ENCODE measurements at places on chromosomes 3 and 15.

DNA sequence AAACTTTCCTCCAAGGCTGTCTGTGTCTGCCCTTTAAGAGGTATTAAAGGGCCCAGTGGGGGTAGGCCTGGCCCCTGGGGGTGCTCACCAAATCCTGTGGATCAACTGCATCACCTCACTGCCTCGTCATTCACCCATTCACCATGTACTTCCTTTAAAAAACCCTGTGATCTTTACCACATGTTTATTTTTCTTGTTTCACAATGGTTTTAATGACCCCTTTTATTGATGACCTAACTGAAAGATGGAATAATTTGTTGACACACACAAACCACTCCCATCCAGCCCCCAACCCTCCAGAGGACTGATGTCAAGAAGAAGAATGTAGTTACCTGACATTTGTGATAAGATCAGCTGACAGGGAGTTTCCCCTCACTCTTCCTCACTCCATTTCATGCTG is 40.8 kb downstream of the KCNAB1 start:
- DNase-seq, result peak; percentile 30

GRCh38 chr15:56325186-56325585 is 40.0 kb upstream of the TEX9 start:
- no peak for DNase-seq

- DNase-seq, result no peak
Measured at GRCh38 chr3:106130384-106131198, 261.8 kb upstream of the CBLB start.

DNA sequence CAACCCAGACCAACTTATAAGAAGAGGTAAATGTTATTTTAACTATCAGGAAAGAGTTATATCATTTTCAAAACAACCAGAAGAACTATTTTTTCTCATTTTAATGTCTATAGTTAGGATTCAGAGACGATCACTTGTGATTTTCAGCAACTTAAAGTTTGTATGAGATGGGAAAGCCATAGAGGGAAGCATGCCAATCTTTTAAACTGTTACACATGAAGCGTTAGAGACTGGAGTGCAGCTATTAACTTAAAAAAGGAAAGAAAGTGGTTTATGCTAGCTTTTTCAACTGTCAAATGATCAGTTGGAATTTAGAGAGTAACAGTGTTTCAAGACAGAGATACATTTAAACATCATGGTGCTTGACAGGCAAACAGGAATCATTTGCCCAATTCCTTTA is 91.7 kb upstream of the LPP start:
- DNase-seq, result no peak

GRCh38 chr3:44136421-44136820 is 105.3 kb upstream of the TOPAZ1 start:
- no peak for DNase-seq

- DNase-seq, result no peak
Measured at GRCh38 chr3:95923496-95924210, 890.7 kb upstream of the EPHA6 start.

DNA sequence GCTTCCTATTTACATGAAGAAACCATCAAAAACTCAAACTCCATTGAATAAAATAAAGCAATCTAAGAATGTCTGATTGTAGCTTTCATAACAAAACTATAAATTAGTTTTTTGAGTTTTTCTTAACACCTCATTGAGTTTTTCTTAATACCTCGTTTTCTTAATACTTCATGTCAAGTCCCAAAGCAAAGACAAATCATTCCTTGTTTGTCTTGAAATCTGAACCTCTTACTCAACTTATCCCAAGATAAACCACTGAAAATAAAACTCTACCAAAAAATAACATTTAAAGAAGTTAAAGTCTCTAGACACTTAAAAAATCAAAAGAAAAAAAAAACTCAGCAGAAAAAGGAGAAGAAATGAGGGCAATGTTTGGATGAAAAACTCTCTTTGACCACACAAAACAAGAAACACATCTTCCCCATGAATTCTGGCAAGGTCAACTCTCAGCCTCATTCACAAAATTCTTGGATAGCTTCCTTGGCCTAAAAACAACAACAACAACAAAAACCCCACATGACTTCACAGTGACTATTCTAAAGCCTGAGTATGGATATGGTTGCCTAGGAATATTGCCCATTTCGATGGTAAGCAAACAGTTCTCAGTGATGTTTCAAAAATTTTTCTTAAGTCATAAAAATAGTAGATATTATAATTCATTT is 38.2 kb downstream of the TMCC1 start:
- no peak for DNase-seq

- no peak for DNase-seq
Measured at GRCh38 chr3:105608623-105609022, 241.9 kb downstream of the ALCAM start.

GRCh38 chr3:50155491-50155878 is 361 bp downstream of the SEMA3F start:
- DNase-seq, result no peak

DNA sequence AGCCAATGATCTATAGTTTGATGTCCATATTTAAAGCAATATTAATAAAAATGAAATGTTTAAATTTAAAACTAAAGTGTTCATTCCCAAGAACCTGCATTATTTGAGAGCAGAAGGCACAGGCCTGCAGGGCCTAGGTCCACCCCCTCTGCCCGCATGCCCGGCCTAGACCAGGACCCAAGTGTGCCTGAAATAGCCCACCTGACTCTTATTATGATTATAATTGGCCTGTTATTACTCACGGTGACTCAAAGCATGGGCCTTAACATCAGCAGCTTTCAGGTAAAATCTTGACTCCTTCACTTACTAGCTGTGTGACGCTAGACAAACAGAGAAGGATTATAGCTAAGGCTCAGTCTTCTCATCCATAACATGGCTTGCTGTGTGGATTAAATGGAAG is 128.8 kb downstream of the PLCL2 start:
- DNase-seq, result no peak

GRCh38 chr3:134155446-134155845 is 95.2 kb downstream of the RYK start:
- DNase-seq, result no peak

DNA sequence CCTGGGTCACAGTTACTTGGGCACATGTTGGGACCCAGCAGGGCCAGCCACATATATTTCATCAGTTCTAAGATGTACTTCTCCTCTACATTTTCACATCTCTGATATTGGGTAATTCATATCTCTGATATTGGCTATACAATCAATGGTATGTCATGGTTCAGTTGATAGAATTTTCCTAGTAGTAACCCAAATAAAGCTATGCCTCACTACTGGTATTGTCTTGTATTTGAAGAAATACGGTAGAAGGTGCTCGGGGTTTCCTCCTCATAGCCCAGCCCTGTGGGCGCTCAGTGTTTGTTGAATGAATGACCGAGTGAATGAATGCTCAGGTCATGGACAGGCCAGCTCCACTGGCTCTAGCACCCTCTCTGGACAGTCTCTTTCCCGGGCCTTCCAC is 94.1 kb downstream of the RAB11A start:
- DNase-seq, result no peak

DNA sequence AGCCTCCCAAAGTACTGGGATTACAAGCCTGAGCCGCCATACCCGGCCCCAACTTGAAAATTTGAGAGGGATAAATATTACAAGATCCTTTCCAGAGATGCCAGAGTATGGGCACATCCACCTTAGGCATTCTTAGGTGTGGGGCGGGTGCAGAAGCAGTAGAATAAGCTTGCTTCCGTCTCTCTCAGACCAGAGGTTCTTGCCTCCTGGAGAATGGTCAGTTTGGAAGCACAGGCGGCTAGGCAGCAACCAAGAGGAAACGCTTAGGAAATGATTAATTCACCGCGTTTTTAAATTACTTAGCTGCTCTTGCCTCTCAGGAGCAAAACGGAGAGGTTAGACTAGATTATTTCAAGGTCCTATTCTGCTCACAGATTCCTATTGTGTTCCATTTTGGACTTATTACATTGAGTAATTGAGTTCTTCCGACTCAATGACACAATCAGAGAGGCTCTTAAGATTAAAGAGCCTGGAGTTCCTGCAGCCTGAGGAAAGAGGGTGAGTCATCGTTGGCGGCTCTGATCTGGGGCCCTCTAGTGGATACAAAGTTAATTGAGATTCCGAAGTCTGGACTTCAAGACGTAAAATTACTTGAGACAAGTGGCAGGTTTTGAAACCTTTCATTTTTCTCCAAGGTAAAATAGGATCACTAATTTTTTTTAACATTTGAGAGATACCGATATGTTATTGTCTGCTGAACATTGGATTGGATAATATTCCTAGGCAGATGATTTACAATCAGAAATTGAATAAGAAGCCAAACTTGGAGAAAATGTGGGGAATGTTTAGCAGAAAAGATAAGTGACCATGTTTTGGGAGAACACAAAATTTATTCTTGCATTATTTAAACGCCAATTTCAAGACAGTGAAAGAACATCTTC is 5.8 kb upstream of the TOPAZ1 start:
- peak; percentile 59 for DNase-seq

- DNase-seq, result no peak
Measured at GRCh38 chr3:147191795-147192385, 214.5 kb downstream of the ZIC4 start.

DNA sequence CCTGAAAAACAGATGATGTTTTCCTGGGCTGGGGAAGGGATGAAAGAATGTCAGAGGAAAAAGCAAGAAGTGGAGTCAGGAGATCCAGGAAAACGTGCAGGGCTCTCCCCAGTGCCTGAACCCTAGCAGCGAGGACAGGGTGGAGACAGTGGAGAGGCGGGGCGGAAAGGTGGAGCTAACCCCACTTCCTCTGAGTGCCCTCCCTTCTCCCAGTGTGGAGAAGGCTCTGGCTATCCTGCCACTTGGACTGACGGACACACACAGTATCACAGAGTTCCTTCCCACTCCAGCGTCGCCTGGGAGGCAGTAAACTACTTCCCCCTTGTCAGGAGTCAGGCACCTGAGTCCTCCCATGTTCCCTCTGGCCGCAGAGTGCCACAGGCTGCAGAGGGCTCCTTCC is 125.3 kb upstream of the CHRNA7 start:
- no peak for DNase-seq

- DNase-seq, result no peak
Measured at GRCh38 chr3:61669203-61669602, 107.8 kb downstream of the PTPRG start.

- DNase-seq, result no peak
Measured at GRCh38 chr3:81502236-81502635, 259.2 kb downstream of the GBE1 start.

DNA sequence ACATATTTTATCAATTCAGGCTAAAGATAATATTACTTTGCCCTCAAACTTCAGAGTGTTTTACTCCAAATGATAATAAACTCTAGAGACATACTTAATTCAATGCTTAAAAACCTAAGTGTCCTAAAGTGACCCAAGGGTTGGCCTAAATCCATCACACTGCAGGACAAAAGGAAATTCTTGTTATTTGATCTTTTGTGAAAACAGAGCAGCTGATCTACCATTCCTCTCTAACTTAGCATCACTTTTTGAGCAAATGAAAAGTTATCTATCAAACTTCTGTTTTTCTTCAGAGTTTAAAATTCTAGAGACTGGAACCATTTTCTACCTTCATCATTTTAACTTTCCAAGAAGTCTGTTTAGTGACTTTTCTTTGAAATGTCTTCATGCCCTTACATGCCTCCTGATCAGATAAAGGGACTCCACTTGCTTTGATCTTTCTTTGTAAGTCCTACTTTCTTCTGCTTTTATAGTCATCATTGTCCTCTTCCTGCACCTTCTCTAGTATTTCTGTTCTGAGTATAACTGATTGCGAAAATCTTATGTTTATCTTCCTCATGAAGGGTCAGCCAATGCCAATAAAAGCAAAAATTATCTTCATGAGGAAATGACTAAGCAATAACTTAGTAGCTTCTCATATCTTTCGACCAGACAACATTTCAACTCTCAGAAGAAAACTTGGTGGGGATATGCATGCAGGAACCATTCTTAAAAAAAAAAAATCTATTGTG is 378.7 kb upstream of the TGFBR2 start:
- DNase-seq, result no peak

DNA sequence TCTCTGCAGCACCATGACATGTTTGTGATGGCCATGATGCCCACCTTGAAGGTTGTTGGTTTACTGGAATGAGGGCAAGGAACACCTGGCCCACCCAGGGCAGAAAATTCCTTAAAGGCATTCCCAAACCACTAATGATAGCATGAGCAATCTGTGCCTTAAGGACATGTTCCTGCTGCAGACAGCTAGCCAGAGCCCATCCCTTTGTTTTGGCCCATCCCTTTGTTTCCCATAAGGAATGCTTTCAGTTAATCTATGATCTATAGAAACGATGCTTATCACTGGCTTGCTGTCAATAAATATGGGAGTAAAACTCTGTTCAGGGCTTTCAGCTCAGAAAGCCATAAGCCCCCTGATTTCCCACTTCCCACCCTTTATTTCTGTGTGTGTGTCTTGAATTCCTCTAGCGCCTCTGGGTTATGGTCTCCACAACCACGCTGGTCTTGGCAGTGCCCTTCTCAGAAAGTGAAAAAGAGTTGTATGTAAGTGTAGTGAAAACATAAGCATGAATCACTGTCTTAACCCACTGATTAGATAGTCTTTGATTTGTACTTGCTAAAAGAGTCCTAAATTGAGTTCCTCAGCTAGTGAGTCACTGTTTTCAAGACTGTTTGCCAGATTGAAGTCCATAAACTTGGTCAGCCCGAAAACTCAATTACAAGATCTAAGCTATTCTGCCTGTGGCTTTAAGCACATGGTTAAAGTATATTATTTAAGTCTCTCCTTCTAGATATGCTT is 19.0 kb upstream of the CCR2 start:
- no peak for DNase-seq

- no peak for DNase-seq
Measured at GRCh38 chr3:135982922-135983581, 17.5 kb downstream of the PPP2R3A start.

GRCh38 chr3:106533093-106533787 is 664.4 kb upstream of the CBLB start:
- no peak for DNase-seq

- no peak for DNase-seq
Measured at GRCh38 chr3:82087958-82088357, 326.5 kb upstream of the GBE1 start.

- DNase-seq, result no peak
Measured at GRCh38 chr15:39585871-39586301, 5.0 kb downstream of the THBS1 start.

DNA sequence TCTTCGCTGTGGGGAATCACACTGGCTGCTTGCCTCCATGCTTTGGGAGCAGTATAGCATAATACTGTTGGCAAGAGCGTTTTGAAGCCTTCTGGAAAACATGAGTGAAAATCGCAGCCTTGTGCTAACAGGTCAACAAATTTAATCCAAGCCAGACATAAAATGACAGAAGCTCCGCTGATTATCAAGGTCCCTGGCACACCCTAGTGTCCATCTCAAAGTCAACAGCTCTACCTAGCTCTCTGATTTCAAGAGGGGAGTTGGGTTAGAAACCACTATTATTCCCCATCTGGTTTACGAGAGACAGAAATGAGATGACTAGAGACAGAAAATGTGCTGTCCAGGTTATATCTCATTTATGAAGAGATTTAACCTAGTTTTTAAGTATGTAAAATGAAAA is 73.6 kb upstream of the MDFIC2 start:
- no peak for DNase-seq

- no peak for DNase-seq
Measured at GRCh38 chr3:56813653-56813960, 11.9 kb upstream of the ARHGEF3 start.

DNA sequence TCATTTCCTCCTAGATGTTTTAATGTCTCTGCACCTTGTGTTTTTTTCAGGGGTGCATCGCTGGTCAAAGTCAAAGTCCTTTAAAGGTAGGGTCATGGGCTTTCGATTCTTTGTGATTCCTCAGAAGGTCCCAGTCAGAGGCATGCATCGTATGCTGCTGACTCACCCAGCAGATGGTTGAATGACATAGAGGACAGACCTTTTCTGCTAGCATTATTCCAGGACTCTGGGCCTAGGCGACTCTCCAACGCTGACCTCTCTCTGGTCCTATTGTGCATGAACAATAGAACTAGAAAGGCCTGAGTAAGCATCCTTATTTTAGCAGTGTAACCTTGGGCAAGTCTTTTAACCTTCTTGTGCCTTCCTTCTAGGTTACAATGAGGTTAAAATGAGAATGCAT is 75.9 kb downstream of the DGKG start:
- DNase-seq, result no peak

Measured in CD4-positive, alpha-beta T cell treated with Interleukin-12 subunit alpha and Interleukin-12 subunit beta, for 1 hour (primary cell).